Naive thymus-derived CD8-positive, alpha-beta T cell (primary cell): ENCODE measurements at places on chromosomes 7 and 10.

DNA sequence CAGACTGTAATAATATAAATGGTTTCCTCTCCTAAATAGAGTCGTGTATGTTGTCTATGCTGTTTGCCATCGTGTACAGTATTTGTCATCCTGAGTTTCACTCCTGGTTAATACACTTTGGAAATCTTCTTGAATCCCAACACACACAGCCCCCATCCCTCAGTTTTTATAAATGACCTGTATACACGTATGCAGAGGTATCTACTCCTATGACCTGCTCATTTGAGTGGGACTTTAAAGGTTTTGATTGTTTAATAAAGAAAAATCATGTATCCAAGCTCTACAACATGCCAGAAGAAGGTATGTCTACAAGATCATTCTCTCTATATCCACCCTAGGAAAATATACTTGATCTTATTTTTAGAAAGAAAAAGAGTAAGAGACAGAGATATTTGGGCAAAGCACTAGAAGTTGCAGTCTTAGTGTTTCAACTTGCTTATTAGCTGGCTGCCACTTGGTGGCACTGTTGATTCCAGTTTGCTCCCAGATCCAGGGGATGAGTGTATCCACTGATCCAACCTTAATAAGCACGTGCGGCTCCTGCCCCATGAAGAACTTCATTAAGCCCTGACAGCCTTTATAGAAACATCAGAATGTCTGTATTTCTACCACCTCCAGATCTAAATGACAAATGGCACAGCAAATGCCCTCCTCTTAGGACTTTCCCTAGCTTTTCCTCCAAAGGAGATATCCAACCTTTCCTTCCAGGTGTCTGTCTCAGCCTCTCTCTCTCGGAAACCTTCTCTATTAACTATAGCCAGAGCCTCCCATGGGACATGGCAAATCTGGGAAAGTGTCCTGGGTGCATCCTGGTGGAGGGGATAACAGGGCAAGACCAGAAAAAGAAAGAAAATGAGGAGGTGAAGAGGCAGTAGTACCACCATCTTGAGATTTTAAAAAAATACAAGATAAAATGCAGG lies 181.6 kb upstream of the NEBL start:
- H3K36me3 ChIP-seq: no peaks in the 10 kb centered on the region
- no peak overlapping the region for H3K27ac ChIP-seq
- no peaks in the 10 kb centered on the region for H3K4me1 ChIP-seq
- no peak for DNase-seq
- H3K4me3 ChIP-seq: no peak overlapping the region

GRCh38 chr7:126574276-126575250 lies 678.2 kb downstream of the GRM8 start:
- H3K4me3 ChIP-seq: no peak overlapping the region
- H3K36me3 ChIP-seq: no peaks in the 10 kb centered on the region
- peaks cover 3% of the 10 kb centered on the region for H3K27me3 ChIP-seq
- no peak overlapping the region for H3K27ac ChIP-seq
- no peaks in the 10 kb centered on the region for H3K4me1 ChIP-seq

DNA sequence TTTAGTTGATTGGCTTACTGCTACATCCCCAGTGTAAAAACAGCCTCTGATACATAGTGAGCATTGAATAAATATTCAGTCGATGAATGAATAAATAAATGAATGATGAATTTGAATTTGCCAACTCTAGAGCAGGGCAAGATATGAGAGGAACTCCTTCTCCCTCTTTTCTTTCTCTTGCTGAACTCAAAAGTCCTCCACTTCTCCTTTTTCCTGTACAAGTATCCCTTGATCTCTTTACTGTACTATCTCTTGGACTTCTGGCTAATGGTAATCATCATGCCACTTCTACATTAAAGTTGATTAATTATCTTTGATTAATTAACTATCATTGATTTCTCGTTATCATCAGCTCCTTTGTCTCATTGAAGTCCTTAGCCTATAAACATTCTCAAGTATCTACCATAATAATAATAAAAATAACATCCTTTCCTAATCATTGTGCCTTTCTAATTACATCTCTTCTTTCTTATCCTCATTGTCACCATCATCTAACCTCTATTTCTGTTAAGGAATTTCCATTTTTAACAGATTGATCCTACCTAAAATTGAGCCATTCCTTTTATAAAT lies 10.6 kb downstream of the CPED1 start:
- no peak overlapping the region for H3K4me3 ChIP-seq
- no peak for DNase-seq
- H3K27me3 ChIP-seq: peaks cover 6% of the 10 kb centered on the region

- H3K36me3 ChIP-seq: peaks cover 37% of the 10 kb centered on the region
- H3K4me3 ChIP-seq: peak overlapping the region; percentile 100
- H3K4me1 ChIP-seq: peaks cover 21% of the 10 kb centered on the region
- H3K27me3 ChIP-seq: no peaks in the 10 kb centered on the region
Measured at GRCh38 chr10:125720002-125720382, 483 bp downstream of the EDRF1 start.

DNA sequence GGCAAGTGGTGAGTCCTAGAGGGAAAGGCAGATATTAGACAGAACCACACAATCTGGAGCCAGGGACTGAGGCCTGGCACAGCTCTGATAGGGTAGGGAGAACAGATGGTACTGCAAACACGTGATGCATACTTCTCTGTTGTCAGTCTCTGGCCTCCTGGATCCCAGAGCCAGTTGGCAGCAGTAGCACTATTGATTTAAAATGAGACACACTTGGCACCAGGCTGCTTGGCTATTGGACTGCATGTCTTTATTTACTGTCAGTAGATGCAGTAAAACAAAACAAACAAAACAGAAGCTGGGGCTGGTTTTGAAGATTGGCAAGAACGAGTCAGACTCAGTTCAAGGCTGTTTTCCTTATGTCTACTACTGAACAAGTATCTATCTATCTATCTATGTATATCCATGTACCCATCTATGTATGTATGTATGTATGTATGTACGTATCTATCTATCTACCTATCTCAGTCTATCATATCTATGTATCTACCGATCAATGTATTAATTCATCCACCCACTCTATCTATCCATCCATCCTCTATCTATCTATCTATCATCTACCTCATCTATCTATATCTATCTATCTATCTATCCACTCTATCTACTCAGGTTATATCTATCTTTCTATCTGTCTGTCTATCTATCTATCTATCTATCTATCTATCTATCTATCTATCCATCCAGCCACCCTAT lies 23.4 kb upstream of the MGAM2 start:
- no peaks in the 10 kb centered on the region for H3K36me3 ChIP-seq
- no peak overlapping the region for H3K27ac ChIP-seq
- H3K4me1 ChIP-seq: no peaks in the 10 kb centered on the region
- H3K4me3 ChIP-seq: no peak overlapping the region
- H3K27me3 ChIP-seq: peaks cover 2% of the 10 kb centered on the region

GRCh38 chr10:113045147-113046055 lies 95.4 kb downstream of the TCF7L2 start:
- H3K27ac ChIP-seq: no peak overlapping the region
- no peak overlapping the region for H3K4me3 ChIP-seq
- peaks cover 11% of the 10 kb centered on the region for H3K4me1 ChIP-seq
- no peak for DNase-seq
- no peaks in the 10 kb centered on the region for H3K27me3 ChIP-seq

DNA sequence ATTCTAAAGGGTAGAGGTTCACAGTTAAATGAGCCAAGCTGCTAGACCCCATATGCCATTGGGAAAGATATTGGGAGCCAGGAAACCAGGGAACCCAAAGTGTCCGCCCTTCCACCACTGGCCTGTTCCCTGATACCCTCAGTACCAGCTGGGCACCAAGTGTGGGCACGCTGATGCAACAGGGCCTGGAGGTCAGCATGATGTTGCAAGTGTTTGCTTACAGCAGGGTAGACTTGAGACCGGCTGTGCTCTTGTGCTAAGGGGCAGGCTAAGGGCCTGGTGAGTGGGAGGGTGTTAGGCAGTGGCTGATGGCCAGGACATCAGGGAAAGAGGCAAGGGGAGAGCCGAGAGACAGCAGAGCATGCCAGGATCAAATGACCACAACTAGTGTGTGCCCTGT lies 21.0 kb upstream of the MYL7 start:
- H3K4me3 ChIP-seq: no peak overlapping the region
- H3K36me3 ChIP-seq: no peaks in the 10 kb centered on the region
- H3K4me1 ChIP-seq: no peaks in the 10 kb centered on the region
- no peak for DNase-seq
- no peaks in the 10 kb centered on the region for H3K27me3 ChIP-seq

DNA sequence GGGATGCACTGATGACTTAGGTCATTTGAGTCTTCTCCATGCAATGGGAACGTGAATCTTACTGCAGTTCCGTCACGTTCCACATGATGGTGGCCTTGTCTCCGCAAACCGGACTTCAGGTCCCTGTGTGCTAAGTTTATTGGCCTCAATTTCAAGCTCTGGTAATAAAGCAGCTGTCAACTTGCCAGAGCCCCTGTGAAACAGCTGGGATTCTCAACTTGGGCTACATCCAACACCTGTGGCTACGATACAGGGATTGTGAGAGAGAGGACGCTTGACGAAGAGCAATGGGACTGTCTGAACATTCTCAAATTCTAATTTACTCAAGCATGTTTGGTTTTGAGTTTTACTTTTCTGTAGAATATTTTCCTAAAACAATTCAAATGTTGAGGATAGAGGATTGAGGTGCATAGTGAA lies 174.2 kb downstream of the PTN start:
- no peak overlapping the region for H3K27ac ChIP-seq
- H3K36me3 ChIP-seq: no peaks in the 10 kb centered on the region
- DNase-seq: no peak

DNA sequence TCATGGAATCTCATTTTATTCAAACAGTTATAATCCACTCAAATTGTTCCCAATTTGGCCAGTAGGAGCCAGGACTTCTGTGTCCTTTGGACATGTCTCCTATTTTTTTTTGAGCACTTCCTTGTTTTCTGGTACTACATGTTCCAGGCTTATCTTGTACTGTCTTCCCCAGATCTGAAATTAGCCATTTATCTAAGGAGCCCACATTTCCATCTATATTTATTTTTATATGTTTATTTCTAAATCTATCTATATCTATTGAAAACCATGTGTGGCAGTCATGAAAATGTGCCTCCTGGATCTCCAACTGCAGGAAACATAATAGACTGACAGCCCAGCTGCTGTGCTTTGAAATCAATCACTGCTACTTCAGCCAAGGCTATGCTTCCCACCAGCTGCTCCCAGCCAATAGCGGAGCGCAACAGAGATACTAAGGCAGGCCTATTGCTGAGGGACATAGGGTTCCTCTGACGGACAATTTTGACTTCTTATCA lies 147.1 kb downstream of the LRRC4 start:
- H3K27ac ChIP-seq: no peak overlapping the region
- peaks cover 12% of the 10 kb centered on the region for H3K36me3 ChIP-seq
- H3K4me3 ChIP-seq: no peak overlapping the region
- H3K27me3 ChIP-seq: no peaks in the 10 kb centered on the region
- DNase-seq: no peak

GRCh38 chr10:75145590-75145989 lies 34.1 kb downstream of the SAMD8 start:
- peak overlapping the region; percentile 38 for H3K4me3 ChIP-seq
- H3K27me3 ChIP-seq: no peaks in the 10 kb centered on the region
- H3K36me3 ChIP-seq: peaks cover 4% of the 10 kb centered on the region
- H3K4me1 ChIP-seq: peaks cover 47% of the 10 kb centered on the region
- peak overlapping the region; percentile 72 for H3K27ac ChIP-seq

DNA sequence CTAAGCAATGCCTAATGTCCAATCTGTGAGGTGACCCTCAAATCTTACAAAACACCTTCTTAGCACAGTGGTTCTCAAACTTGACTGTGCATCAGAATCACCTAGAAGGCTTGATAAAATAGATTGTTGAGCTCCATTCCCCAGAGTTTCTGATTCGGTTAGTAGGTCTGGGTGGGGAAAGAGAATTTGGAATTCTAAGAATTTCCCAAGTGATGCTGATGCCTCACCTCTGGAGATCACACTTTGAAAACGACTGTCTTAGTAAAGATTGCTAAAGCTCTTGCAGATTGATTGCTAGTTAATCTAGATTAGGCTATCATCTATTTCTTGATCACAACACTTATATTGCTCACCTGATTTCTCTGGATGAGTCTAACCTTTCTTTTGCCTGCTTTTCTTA lies 126.6 kb downstream of the PCLO start:
- H3K27ac ChIP-seq: no peak overlapping the region
- DNase-seq: no peak
- H3K27me3 ChIP-seq: no peaks in the 10 kb centered on the region
- no peaks in the 10 kb centered on the region for H3K4me1 ChIP-seq
- H3K4me3 ChIP-seq: no peak overlapping the region
- no peaks in the 10 kb centered on the region for H3K36me3 ChIP-seq

DNA sequence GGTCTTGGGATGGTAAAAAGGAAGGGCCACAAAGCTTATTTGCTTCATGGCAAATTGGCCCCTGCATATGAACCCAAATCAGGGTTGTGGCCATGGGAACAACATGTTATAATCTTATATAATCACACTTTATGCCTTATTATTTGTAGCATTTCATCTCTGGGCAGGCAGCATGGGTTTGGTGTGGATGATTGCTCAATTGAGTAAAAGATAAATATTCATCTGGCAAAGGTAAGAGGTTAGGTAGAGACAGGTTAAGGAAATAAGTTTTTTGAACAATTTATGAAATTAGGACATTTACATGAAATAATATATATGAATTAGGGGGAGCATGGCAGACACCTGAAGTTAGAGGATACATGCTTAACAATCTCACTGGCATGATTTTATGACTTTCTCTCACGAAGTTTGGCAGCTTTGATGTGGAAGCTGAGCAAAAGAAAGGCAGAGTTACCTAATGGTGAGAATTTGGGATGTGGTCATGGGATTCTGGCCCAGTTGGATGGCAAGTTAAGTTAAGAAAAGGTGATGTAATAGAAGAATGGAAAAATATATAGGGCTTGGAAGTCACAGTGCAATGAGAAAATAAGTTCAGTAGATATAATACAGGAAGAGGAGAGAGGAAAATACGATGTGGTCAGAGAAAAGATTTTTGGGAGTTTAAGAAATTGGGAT lies 88.1 kb upstream of the FAM3C start:
- H3K4me3 ChIP-seq: no peak overlapping the region
- no peak for DNase-seq
- no peak overlapping the region for H3K27ac ChIP-seq
- no peaks in the 10 kb centered on the region for H3K36me3 ChIP-seq
- no peaks in the 10 kb centered on the region for H3K27me3 ChIP-seq
- H3K4me1 ChIP-seq: no peaks in the 10 kb centered on the region

DNA sequence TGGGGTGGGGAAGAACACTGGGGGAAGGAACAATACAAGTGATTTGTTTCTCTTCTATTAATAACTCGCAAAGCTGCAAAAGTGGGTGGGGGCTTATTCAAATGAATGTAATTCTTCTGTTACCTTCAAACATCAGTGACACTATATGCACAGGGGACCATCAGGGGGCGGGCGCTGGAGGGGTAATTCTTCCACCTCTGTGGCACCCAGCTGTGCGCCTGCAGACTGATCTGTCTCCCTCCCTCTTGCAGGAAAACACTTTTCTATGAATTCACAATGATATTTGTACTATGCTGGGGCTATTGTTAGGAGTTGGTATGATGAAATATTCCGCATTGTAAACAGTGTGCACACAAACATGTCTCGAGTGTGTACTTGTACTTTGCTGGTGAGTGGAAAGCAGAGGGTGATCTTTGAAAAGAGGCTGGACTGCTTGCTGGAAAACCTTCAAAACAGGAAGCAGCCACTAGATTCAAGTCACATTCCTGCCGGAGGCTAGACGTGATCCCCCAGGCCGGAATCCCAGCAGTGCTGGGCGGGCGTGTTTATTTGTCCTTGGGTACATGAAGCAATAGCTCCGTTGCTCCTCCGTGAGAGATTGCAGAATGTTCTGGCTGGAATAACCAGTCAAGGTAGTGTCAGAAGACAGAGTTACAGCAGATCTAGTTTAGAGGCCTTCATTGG lies 15.8 kb upstream of the BNIP3 start:
- no peaks in the 10 kb centered on the region for H3K27me3 ChIP-seq
- no peaks in the 10 kb centered on the region for H3K4me1 ChIP-seq
- H3K27ac ChIP-seq: no peak overlapping the region
